Effector memory CD4-positive, alpha-beta T cell (primary cell): ENCODE measurements at places on chromosomes 1 and 21.

DNA sequence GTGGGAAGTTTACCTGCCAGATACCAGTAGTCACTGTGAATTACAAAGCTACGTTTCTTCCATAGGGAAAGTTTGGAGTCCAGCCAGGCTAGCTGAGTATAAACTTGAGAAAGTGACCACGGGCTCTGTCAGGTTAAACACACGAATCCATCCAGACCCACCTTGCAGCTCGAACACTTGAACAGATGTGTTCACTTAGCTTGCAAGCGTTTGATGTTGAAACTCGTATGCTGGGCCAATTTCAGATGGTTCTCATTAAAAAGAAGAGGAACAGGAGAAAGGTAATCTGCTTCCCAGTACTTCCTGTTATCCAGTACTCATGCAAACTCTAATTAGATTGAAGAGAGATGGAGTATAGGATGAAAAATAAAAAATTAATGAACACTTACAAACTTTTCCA, 636.4 kb downstream of the SMYD3 start:
- no peak for DNase-seq

GRCh38 chr1:119361620-119362344, 6.8 kb upstream of the HAO2 start:
- no peak for DNase-seq

DNA sequence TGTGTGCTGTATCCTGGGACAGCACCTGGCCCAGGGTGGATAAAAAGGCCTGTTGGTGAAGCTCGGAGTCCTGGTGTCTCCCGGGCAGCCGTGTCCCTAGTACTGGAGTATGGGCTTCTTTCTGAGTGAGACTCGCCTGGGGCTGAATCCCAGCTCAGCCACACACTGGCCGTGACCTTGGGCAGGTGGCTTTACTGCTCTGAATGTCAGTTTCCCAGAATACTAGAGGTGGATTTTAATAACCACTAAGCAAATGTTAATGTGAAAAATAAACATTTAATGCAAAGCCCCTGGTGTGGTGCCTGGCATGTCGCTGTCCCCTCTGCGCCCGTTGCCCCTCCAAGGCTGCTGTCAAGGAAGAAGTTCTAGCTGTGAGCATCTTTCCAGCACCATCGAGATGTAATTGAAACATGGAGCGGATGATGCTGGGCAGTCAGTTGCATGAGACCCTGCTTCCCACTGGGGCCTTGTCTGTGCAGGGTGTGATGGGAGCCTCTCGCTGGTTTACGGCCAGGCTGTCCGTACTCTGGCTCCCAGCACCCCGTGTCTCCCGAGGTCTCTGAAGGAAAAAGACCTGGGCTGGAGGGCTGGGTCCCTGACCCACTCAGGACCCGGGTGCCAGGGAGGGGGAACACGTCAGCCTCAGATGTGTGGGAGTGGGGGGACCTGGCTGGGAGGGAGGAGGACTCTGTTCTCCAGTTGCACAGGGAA, 527.8 kb downstream of the MATN1 start:
- DNase-seq, result no peak

DNA sequence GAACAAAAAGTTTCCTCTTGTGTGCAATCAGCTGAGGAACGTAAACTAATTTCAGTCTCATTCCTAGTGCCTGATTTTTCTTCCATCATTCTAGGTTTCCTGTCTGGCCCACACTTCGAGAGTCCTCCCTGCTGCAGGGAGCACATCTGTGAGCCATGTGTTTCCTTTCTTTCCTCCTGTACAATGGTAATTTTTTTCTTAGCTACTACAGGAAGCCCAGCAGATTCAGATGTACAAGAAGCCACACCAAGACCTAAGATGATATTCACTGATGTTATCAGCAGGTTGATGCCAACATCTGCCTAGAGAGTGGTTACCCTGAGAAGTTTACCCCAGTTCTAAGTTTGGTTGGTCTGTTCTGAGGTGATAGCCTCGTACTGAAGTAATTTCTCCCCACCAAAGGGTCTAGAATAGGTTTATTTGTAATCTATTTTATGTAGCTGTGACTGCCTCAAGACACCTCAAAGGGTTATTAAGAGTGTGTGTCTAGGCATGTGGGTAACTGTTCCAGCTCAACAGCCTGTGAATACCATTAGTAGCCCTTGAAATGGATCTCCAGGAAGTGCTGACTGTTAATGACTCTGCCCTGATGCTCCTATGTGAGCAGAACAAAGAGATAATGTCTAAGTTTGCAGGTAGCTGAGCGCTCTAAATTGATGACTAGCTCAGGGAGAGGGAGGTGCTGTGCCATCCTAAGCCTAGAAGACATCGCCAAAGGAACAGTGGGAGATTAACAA, 31.7 kb upstream of the CLDN14 start:
- DNase-seq, result no peak

DNA sequence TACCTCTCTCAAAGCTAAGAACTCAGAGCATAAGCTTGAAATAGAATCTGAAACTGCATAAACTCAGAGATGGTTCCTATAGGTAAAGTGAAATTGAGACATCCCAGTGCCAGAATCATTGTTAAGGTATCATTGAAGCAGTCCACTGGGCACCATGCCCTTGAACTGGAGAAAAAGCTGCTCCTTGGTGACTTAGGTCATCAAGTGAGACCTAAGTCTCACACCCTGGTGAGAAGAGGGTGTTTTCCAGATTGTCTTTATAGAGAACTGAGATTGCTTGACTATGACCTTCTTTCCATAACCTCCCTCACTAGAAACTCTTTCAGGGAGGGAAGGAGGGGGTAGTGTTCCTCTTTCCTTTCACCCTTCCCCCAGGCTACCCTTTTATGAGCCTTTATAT, 9.4 kb upstream of the ATP6V1G3 start:
- DNase-seq, result no peak

DNA sequence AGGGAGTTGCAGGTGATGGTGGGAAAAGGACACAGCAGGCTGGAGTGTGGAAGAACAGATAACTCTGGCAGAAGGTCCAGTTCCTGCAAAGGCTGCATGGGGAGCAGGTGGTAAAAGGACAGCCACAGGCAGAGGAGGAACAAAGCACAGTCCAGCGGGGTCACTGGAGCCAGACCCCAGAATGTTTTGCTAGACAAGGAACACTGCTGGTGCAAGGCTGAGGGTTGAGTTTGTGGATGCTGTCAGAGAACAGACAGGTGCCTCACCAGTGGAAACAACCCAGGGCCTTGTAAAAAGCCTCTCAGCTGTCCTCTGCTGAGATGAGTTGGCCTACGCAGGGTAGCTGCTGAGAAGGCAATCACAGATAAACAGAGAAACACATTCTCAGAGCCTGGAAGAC, 101.7 kb downstream of the SSBP3 start:
- DNase-seq, result no peak

DNA sequence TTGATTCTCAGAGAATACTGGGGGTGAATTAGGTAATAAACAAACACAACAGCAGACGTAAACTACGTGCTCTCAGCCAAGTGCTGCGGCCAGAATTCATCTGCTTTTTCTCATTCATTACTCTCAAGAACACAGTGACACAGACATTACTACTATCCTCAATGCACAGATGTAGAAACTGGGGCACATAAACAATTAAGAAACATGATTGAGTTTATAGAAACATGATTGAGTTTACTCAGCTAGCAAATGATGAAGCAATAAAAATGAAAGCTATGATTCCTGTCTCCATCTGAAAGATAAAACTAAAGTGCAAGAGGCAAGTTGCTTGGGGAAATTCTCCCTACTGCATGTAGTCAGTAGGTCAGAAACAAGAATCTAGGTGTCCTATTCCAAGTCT, 140.5 kb downstream of the IFI44 start:
- no peak for DNase-seq

DNA sequence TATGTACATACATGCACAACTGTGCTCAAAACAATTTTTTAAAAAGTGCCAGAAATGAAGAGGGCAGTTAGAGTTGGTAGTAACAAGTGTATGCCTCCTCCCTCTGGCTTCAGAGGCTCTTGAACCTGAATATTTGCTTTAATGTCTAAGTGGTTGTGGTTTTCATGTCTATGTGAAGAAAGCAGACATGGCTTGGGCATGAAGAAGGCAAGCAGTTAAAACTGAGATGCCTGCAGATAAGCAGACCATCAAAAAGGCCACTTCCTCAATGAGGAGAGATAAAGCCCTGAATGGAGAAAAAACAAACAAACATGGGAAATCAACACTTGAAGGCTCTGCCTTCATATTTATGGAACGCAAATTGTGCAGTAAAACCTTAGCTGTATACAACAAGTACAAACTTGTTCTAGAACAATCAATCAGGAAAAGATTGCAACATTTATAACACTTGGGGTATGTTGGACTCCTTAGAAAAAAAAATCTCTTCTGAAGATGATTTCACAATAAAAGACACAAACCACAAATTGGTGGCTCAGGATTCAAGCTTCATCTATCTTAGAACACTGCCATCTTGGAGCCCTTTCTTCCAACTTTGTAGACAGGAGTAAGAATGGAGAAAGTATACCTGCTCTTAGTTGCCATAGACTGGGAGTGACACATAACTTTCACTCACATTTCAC, 52.7 kb upstream of the PLA2G4A start:
- no peak for DNase-seq

GRCh38 chr1:228989176-228989575, 253.9 kb downstream of the RHOU start:
- no peak for DNase-seq

DNA sequence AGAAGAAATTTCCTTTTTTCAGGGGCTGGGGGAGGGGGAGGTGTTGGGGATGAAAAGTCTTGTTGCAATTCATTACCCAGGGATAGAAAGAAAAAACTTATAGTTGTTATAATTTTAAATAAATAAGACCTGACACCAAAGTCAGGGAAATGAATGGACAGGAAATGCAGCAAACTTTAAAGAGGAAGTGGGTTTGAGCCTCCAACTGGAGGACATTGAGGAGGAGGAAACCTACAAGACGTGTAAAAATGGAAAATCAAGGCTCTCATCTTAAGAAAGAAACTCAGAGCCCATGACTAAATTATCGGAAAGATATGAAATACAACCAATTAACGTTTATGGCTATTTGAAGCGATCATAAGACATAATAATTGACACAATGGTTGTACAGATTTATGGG, 54.4 kb downstream of the NIBAN1 start:
- DNase-seq, result no peak

- DNase-seq, result no peak
These were observed 27.9 kb downstream of the UTP25 start for GRCh38 chr1:209855623-209856022.

GRCh38 chr1:98019747-98020146, 98.9 kb upstream of the DPYD start:
- no peak for DNase-seq

DNA sequence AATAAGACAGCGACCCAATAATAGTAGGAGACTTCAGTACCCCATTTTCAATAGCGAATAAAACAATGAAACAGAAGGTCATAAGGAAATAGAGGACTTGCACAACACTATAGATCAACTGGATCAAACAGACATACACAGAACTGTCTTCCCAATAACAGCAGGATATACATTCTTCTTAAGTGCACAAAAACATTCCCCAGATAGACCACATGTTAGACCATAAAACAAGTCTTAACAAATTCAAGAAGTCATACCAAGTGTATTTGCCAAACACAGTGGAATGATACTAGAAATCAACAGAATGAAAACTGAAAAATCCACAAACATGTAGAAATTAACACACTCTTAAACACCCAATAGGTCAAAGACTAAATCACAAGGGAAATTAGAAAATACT, 78.0 kb downstream of the LBR start:
- DNase-seq, result no peak

- DNase-seq, result no peak
These were observed 47.0 kb downstream of the MRPL39 start for GRCh38 chr21:25560271-25560685.
